Stimulated activated CD8-positive, alpha-beta memory T cell treated with anti-CD3 and anti-CD28 coated beads, Interleukin-7, amount 100 ng/mL, for 24 hours (primary cell): ENCODE measurements at places on chromosomes 2 and 18.

DNA sequence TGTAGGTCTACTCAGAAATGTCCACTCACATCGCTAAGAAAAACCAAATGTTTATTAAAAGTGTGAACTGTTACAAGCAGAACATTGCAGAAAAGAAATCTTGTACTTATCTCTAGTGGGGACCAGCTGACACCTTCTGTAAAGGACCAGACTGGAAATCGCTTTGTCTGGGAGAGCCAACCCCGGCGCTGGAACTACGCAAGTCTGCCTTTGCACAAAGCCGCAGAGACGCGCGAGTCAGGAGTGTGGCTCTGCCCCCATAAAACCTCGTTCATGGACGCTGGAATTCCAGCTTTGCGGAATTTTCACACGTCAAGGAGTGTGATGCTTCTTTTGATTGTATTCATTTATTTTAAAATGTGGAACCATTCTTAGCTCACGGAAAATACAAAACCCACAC is 141.9 kb upstream of the SALL3 start:
- DNase-seq = no peak

GRCh38 chr18:50080316-50080715 is 114.6 kb downstream of the MYO5B start:
- DNase-seq = no peak

- DNase-seq = no peak
Measured at GRCh38 chr2:96413323-96413722, 77.8 kb downstream of the NCAPH start.

DNA sequence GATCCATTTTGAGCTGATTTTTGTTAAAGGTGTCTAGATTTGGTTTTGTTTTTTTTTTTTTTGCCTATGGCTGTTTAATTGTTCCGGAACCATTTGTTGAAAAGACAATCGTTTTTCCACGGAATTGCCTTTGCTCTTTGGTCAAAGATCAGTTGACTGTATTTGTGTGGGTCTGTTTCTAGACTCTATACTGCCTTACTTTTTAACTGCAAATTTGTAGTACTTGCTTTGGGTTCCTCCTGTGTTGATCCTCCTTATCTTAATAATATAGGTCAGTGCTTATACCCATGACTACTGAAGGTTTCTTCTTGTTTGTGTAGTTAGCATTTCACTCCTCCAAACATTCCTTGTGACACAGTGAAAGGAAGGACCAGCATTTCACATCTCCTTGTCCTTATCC is 30.4 kb downstream of the CERS6 start:
- DNase-seq = no peak

GRCh38 chr2:16661936-16662839 is 3.4 kb downstream of the CYRIA start:
- no peak for DNase-seq

- DNase-seq = no peak
Measured at GRCh38 chr2:47038656-47039488, 116.2 kb downstream of the STPG4 start.
